Epithelial cell of alveolus of lung (primary cell): ENCODE measurements at places on chromosomes 2 and 18. TPM values are rescaled to one million over a fixed set of nuclear protein-coding genes. Genes with fewer than 3 reads are reported as not detected.

The ZNF236 gene
- total RNA-seq = 4.8 and 19.4 TPM in 2 replicates

The MALL gene
- total RNA-seq = 1.6 and 6.2 TPM in 2 replicates

The SLC16A14 gene
- total RNA-seq = 0.39 and 1.2 TPM in 2 replicates

The CABYR gene
- 0.88 and 6.9 TPM in 2 replicates for total RNA-seq
